ENCODE measurements at places on chromosomes 2 and 18.

GRCh38 chr2:46695283-46695682, 215.9 kb downstream of the TMEM247 start:
- DNase-seq, result no peak

DNA sequence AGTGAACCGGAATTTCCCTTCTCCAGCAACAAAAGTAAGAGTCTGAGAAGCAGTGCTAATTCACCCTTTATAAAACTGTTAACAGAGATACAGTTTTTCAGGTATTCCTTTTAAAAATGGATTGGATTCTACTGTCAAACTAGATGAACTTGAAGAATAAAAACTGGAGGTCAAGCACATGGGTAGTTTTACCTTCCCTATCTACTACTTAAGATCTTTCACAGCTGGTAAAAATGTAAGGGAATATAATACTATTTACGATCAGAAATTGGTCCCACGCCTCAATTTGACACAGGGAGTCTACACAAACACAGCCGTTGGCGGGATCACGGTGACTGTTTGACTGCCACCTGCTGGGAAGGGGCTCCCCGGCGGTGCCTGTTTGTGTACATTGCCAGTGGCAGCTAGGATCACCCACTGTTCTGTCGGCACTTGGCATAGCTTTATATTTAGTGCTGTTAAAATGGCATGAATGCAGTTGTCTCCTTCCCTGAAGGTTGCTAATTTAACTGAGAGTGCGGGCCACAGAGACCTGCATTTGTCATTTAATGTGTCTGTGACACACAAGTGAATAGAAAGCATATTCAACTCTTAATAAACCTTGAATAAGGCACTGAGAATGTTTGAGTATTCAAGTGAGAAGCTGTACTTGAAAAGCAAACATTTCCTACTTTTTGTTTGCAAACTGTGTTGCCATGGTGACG, 59.5 kb downstream of the ABCG8 start:
- no peak for DNase-seq

DNA sequence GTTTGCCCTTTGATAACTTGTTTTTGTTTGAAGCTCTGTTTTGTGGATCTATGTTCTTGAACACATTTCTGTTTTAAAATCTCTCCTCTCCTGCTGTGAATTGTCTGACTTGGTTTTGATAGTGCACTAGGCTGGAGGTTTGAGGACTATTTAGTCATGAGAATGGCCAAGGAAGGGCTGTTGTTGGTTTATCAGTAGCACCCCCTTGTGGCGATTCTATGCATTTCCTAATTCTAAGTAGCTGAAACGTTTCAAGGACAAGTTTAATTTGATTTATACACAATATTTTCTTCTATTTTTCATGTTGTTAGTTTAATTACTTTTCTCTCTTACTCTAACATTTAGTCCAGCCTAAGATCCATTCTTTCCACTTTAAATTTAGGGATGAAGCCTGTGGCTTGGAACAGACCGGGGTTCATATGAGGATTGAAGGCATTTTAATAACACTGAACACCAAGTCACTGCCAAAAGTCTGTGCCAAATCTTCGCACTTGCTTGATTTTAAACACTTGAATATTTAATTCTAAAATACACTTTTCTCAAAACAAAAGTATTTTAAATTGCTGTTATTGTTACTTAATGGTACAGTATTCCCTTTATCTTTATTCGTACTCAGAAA, 166.0 kb downstream of the SOCS6 start:
- DNase-seq, result peak; percentile 18

DNA sequence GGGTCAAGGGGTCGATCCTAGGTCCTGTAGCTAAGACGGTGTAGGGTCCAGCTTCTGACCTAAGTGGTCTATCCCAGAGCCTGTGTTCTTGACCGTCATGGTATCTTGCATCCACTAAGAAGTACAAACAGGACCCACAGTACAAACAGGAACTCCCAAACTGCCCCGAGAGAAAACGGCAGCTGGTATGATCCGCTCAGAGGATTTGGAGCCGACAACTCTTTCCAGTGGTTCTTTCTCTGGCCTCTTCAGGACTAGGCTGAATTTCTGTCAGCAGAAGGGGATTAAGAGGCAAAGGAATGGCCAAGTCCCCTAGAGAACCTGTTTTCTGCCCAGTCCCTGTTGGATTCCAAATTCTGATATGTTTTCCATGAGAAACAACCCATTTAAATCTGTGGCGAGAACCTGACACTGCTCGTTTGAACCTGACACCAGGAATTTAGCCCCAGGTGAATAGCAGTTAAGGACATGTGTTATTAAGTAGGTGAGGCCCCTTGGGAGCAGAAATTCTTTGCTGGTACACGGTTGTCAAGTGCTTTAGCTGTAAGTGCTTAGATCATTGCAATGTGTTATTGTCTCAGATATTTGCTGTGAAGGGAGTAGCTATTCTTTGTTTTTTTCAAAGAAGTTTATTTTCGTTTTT, 50.5 kb upstream of the TXNDC2 start:
- no peak for DNase-seq

- DNase-seq, result no peak
Observed at GRCh38 chr2:205704127-205704741, 21.9 kb downstream of the NRP2 start.

DNA sequence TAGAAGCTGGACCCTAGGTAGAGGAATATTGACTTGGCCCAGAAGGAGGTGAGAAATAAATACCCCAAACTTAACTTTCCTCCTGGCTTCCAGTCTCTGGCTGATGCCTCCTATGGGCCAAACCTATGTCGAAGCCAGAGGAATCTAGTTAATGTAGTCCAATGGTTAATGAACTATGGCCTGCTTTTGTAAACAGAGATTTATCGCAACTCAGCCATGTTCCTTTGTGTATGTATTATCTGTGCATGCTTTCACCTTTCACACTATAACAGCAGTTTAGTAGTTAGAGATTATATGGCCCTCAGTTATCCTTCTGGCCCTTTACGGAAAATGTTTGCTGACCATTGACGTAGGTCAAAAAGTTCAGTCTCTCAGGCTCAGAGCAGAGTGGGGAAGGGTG, 67.3 kb upstream of the BARD1 start:
- no peak for DNase-seq

- DNase-seq, result no peak
Observed at GRCh38 chr2:80326214-80326613, 21.7 kb upstream of the LRRTM1 start.

DNA sequence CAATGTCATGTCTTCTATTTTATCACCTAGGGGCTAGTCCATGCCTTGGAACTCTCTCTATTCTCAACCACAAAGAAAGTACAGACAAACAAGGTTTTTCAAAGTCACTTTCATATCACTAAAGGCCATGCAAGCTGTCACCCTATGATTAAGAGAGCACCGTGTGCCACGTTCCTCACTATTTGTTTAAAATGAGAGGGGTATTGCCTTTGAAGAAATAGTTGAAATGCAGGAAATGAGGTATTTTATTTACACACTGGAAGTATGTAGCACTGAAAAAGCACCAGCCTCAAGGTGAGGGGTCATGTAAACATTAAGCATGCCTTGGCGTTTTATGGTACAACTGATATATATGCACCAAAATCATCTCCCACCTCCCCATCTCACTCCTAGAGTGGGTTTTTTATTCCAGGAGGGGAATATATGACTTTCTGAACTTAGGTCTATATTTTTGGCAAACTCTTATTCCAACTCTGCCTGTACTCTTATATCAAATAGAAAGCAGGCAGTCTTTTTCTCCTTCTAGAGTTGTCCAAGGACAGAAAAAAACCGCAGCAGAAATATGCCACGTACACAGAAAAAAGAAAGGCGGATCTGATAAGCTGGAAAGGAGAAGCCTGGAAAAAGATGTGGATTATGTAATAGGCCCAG, 53.5 kb downstream of the VSNL1 start:
- DNase-seq, result no peak

DNA sequence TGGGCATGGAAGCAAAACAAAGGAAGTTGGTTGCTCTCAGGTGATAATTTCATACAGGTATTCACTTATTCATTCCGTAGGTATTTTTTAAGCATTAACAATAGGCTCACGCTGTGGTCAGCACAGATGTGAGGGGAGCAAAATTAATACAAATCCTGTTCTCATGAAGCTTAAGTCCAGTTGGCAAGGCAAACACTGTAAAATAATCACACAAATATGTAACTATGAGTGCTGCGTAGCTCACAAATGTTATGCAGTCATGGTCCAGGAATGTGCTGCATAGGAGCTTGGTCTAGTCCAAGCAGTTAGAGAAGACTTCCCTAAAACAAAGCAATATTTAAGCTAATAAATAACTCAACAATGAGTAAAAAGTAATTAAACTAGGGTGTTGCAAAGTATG, 23.9 kb downstream of the SP5 start:
- no peak for DNase-seq

DNA sequence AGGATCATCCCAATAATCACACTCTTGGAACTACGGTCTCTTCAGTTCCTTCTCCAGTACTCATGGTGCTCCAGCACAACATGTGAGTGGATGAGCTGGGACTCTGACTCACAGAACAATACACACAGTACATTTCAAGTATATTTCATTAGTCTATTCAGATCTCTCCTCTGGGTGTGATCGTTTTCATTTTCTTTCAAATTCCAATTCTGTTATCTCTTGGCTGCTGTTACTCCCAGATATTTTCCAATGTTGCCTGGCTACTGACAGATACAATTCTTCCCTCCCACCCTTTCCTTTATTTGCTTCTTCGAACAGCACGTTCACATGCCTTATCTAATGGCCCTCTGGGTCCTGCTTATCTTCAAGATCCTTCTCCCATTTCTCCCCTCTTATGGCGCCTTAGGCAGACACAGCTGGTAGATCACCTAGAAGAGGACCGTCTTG, 216.0 kb downstream of the ACKR3 start:
- no peak for DNase-seq

DNA sequence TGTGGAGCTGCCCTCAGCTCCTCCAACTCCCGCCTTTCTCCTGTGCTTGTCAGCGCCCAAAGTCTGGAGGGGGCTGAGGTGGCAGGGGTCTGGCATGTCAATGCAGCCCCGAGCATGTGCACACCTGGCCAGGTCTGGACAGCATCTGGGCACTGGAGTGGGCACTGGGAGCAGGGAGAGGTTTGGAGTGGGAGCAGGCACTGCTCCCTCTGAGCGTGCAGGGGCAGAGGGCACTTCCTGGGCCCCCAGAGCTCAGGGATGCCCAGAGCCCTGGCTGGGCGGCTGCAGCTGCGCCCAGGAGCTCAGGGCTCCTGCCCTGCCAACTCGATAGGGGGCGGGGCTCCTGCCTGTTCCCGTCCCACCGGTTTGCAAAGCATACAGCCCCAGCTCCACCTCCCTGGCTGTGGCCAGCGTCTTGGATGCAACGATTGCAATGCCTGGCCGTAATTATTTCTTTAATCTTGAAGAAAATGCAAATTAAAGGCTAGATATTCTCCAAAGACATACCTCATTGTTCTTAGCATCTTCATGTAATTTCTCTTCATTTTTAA, 57.4 kb upstream of the LDAH start:
- DNase-seq, result no peak

DNA sequence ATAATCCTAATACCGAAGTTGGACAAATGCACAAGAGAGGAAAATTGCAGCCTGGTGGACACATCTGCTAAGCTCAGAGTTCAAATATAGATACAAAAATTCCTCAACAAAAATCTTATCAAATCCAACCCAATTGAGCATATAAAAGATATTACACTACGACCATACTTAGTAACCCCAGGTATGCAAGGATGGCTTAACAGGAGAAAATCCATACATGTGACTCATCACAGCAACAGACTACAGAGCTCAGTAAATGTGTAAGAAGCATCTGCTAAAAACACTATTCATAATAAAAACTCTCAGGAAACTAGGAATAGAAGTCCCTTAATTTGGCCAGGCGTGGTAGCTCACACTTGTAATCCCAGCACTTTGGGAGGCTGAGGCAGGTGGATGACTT, 28.3 kb downstream of the HS6ST1 start:
- DNase-seq, result no peak

- no peak for DNase-seq
Observed at GRCh38 chr2:3642521-3643215, 15.3 kb upstream of the ALLC start.

DNA sequence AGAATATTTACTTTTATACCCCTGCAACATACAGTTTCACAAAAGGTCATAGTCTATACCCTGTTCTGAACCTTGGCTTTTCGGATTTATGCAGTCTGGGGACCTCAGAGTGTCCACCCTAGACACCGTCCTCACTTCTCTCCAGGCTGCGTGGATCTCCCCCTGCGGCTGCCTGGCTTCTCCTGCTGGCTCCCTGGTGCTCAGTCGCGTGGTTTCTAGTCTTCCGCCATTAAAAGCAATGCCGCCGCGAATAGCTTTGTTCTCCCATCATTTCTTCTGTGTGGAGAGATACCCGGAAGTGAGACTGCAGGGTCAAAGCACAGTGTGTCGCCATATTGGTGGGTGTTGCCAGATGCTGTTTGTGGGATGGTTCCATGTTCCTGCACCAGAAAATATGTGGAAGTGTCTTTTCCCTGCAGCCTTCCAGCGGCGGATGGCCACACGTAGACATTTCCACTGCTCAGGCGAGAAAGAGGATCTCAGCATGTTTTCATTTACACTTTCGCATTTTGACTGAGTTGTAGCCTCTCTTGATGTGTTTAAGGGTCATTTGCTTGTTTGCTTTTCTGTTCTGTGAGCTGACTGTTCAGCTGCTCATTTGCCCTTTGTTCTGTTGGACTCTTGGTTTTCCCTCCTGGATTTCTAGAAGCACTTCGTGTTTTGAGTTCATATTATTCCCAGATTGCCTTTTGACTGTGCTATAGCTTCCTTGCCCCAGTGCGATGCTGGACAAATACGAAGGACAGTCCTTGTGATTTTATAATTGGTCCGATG, 22.9 kb upstream of the ASB1 start:
- DNase-seq, result no peak

GRCh38 chr18:63192885-63193349, 126.7 kb downstream of the BCL2 start:
- DNase-seq, result no peak

GRCh38 chr18:48238636-48239035, 170.5 kb downstream of the ZBTB7C start:
- no peak for DNase-seq

- DNase-seq, result no peak
Observed at GRCh38 chr2:223297788-223298187, 245.8 kb downstream of the KCNE4 start.

- no peak for DNase-seq
Observed at GRCh38 chr18:8849696-8850095, 144.3 kb downstream of the MTCL1 start.

- no peak for DNase-seq
Observed at GRCh38 chr2:160408959-160409291, 84.7 kb downstream of the RBMS1 start.

DNA sequence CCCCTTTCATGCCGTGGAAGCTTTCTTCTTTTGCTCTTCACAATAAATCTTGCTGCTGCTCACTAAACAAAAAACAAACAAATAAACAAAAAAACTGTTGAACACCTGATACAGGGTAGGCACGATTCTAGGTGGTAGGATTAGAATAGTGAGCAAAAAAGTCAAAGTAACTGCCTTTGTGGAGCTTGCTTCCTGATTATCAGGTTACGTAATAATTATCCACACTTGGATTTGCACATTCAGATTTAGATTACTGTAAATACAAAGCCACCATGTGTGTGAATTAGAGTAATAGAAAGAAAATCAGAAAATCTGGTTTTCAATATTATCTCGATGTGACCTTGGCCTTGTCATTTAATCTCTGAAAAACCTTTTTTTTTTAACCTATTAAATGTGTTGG, 307.1 kb downstream of the NRXN1 start:
- no peak for DNase-seq

Measured in activated CD4-positive, alpha-beta T cell treated with anti-CD3 and anti-CD28 coated beads for 4 hours (primary cell).